EH (cell line): ENCODE measurements at places on chromosomes 4 and X.

DNA sequence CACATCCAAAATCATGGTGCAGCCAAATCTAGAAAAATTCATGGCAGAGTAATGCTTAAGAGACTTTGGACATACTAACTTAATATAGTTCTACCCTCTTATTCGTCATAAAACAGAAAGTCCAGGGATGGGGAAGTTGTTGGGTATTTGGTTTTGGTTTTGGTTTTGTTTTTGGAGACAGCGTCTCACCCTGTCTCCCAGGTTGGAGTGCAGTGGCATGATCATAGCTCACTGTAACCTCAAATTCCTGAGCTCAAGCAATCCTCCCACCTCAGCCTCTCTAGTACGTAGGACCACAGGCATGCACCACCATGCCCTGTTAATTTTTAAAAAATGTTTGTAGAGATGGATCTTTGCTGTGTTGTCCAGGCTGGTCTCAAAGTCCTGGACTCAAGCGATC lies 271.8 kb upstream of the TENM3 start:
- DNase-seq = no peak

GRCh38 chrX:71809886-71810285 lies 46.7 kb downstream of the CXorf49B start:
- no peak for DNase-seq

GRCh38 chrX:49176421-49177326 lies 5.0 kb downstream of the PLP2 start:
- no peak for DNase-seq

- no peak for DNase-seq
These were observed 620 bp downstream of the ANAPC10 start for GRCh38 chr4:145097331-145097820.

GRCh38 chrX:19347916-19348315 lies 4.2 kb downstream of the PDHA1 start:
- DNase-seq = peak; percentile 46

DNA sequence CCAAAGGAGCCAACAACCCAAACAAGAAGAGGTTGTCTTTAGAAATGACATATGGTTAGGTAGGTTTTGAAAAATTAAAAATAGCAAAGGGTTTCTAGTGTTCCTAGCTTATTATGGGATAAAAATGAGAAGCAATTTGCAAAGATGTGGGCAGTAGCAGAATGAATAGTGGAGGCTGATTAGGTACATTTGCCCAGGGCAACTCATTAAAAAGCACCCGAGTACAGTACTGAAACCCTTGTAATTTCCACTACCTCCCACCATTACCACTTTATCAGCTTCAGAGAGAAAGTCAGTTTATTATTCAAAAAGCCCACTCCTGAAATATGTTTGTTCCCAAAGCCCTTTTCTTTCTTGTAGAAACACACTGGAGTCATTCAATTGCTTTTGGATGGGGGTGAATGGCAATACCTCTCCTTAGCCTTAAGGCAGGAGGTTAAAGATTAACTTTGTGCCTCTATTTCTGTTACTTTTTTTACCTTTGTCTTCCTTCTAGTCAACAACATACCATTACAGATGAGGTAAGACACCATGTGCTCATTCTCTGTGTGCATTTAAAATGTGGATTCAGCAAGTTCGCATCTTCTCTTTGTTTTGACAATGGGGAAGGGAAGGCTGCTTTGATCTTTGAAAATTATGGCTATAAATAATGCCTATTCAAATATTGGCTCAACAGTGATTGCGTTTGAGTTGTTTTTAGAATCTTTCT lies 353.8 kb upstream of the CASK start:
- DNase-seq = no peak

GRCh38 chrX:16199343-16199742 lies 32.1 kb downstream of the MAGEB17 start:
- DNase-seq = no peak

DNA sequence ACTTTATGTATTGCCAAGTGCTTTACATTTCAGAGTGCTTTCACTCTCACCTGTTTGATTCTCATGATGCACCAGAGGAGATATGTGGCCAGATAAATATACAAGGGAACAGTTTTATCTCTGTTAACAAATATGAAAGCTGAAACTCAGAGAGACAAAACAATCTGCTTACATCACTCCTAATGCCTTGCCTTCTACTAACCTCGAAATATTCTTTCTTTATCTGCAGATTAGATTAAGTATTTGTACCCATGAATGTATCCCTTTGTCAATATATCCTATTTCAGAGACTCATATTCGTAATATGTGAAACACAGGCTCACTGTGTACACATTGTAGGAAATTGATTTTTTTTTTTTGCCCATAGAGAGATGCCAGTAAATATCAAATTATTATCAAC lies 178.1 kb downstream of the NWD2 start:
- no peak for DNase-seq

- DNase-seq = peak; percentile 79
These were observed 8.0 kb downstream of the CYP2U1 start for GRCh38 chr4:107939307-107939706.

DNA sequence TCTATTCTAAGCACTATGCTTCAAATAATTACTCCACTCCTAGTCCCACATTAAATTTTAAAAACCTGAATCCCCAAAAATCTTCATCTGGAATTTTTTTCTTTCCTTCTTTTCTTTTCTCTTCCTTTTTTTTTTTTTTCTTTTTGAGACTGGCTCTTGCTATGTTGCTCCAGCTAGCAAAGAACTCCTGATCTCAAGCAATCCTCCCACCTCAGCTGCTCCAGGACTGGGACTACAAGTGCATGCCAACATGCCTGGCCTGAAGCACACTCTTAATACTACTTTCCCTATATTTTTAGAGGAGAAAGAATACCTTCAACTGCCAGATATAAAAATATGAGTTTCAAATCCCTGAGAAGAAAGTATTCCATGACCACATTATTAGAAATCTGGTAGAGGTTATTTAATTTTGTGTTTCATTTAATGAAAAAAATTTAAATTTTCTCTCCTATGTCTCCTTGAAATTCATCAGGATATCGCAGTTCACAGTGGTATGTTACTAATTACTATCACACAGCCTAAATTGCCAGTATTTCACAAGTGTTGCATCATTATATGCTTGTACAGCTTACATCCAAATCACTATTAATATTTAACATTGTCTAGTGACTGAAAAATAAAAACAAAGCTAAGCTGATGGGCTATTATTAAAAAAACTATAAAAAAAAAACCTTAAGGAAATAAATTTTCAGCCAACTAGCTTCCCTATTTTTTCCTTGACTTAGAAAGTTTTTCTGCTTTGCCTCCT lies 227.8 kb downstream of the NAF1 start:
- no peak for DNase-seq

- DNase-seq = peak; percentile 90
These were observed 63.5 kb downstream of the ENOPH1 start for GRCh38 chr4:82493721-82494425.

DNA sequence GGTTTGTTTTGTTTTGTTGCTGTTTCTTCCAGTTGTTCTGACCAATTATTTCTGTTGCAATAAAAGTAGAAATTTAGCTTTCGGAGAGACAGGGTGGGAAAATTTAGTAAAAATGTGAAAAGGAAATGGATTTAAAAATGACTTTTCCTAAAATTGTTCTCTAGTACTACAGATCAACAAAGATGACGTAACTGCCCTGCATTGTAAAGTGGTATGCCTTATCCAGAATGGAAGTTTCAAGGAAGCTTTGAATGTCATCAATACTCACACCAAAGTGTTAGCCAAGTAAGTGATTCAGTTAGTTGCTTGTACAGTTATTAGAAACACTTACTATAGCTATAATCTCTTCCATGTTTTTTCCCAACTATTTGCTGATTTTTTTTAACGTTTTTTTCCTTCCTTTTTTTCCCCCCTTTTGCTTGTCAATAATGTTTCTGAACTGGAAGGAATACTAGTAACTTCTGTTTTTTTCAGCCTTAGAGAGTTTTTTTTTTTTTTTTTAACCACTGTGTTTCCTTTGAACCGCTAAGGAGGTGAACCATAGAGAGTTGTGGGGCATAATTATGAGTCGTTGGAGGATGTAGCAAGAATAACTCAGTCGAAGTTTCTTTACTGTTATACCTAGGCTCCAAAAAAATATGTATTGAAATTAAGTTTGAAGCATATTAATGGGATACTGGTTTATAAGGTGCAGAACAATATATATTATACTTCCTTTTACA lies 2.2 kb downstream of the SRP72 start:
- no peak for DNase-seq

GRCh38 chr4:142663828-142664227 lies 182.3 kb downstream of the INPP4B start:
- peak; percentile 57 for DNase-seq

DNA sequence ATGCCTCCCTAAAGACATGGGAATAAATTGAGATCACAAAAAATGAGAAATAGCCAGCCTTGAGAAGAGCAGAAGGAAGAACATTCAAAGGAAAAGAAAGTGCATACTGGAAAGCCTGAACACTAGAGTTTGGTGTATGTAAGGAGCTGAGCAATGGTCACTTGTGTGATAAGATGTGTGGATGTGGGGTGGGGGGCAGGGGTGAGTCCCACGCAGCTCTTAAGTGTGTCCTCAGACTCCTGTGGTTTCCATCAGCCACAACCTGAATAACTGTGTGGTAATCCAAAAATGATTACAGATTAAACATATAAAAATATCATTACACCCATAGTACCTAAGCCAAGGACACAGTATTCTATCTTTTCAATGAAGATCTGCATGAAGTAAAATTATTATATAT lies 59.9 kb downstream of the ELOVL6 start:
- DNase-seq = no peak

- peak; percentile 82 for DNase-seq
These were observed at the start of gene MORC4 for GRCh38 chrX:107000013-107000515. TSS of gene MORC4 (minus strand) at chrX:107000212. CDS start at chrX:106999969, 243 bp downstream.

GRCh38 chrX:45191820-45192409 lies 8.8 kb downstream of the DIPK2B start:
- no peak for DNase-seq

DNA sequence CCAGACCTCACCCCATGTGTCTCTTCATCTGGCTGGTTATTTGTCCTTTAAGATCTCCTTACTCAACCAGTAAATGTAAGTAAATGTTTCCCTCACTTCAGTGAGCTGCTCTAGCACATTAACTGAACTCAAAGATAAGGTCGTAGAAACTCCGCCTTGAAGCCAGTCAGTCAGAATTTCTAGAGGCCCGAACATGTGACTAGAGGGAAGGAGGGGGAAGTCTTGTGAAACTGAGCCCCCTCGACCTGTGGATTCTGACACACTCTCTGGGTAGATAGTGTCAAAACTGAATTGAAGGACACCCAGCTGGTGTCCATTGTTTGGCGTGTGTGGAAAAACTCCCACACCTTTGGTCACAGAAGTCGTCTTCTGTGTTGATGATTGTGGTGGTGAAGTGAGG lies 933.9 kb downstream of the ADGRL3 start:
- DNase-seq = no peak

- DNase-seq = peak; percentile 99
These were observed 17.8 kb upstream of the CHIC2 start for GRCh38 chr4:54082168-54082567.

DNA sequence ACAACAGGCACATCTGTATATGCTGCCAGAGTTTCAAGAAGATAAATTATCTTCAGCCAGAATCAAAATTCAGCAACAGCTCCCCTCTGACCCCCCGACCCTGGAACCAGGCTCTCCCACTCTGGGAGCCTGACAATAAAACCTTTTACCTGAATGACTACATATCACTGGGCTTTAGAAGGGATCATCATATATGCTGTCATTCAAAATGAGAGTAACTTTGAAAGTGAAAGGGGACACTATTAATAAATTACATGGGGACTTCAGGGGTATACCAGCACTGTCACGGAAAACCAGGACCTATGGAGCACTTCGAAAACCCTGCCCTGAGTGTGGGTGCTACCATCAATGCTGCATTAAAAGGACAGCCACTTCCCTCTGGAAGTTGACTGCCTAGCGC lies 26.2 kb downstream of the TSPAN5 start:
- DNase-seq = no peak

DNA sequence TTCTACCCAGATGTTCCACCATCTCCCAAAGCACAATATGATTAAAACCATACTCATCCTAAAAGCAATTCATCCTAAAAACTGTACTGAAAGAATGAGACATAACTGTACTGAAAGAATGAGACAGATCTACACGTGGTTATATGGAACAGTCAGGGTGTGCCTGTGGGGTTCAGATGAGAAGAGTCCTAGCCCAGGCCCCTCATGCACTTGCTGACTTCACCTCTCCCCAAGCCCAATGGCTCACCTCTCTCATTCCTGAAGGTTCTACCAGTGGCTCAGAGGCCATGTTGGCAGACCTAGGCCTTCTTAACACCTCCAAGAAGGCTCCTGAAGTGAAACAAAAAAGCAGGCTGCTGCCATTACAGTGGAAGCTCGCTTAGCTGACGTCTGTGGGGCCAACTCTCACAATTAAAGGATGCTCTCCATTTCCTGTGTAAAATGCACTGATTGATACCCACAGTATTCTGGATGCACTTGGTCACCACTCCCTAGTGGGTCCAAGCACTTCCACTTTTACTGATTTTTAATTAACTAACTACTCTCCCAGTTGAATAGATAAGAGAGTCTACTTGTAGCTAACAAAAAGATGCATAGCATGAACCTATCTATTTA lies 3.8 kb downstream of the PLAC1 start:
- DNase-seq = no peak

GRCh38 chr4:105996845-105997244 lies 101.6 kb downstream of the NPNT start:
- DNase-seq = no peak

DNA sequence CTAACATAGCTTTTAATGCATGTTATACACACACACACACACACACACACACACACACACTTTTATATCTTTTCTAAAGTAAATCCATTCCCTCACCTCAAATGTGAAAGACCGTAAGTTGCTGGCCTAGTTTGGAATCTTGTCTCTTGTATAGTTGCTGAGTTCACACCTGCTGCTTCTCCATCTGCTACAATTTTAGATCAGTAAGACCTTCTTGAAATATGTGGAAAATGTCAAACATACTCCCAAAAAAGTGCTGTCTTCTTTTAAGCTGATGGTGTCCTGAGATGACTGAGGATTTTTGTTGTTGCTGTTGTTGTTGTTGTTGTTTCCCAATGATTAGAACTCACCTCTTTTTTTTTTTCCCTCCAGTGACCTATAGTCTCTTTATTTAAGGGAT lies 121.3 kb downstream of the SNCA start:
- no peak for DNase-seq

DNA sequence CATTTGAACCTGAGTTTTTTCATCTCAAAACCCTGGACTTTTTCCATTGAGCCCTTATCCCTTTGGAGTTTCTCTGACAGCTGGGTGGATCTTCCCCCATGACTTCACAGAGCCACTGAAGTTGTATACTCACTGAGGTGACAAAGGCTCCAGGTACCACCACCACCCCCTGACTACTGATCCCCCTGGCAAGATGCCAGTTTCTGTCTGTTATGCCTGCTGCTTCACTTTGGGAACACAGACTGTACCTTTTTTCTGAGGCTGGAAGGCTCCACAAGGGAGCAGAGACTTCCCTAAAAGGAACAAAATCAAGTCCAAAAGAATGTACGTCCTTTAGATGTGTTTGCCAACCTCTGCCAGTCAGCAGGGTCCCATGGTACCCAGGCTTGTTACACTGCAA lies 160.3 kb upstream of the JADE1 start:
- DNase-seq = no peak

GRCh38 chr4:28254003-28254402 lies 1393.4 kb downstream of the STIM2 start:
- DNase-seq = no peak

- no peak for DNase-seq
These were observed 446.2 kb downstream of the RAPGEF2 start for GRCh38 chr4:159549098-159549518.
